NT2/D1 (cell line): ENCODE measurements at places on chromosomes 6 and 20.
A peak's percentile ranks its signal among the peaks of the same experiment; 100 is the strongest.

DNA sequence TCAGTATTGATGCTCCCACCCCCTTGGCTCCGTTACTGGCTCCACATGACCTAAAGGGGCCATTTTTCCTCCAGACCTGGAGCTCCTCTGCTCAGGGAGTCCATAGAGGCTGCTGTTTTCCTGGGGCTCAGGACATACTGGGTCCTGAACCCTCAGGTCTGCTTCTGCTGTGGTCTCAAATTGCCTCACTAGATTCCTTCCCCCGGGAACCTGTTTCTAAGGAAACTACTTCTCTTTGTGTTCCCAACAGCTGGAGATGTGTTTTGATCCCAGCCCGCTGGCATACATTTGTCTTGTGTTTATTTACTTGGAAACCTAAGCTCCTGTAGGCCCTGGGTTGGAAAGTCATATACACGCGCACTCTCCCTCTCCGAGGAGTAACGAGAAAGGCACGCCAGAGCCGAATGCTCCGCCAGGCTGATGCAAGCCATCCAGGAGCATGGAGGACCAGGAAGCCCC is 222.8 kb downstream of the UST start:
- DNase-seq = no peak

DNA sequence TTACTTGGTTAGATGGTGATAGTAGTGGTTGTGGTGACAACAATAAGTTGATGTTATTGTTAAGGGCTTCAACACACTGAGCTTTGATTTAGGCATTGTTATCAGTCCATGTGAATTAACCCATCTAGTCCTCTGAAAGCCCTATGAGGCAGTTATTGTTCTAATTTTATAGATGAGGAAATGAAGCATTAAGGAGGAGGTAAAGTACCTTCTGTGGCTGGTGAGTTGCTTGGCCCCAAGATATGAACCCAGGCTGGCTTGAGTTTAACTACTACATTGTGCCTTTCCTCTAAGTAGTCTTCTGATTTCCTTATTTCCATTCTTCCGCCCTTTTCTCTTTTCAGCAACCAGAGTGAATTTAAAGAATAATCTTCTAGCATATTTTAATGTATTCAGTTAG is 81.7 kb downstream of the QKI start:
- DNase-seq = no peak

DNA sequence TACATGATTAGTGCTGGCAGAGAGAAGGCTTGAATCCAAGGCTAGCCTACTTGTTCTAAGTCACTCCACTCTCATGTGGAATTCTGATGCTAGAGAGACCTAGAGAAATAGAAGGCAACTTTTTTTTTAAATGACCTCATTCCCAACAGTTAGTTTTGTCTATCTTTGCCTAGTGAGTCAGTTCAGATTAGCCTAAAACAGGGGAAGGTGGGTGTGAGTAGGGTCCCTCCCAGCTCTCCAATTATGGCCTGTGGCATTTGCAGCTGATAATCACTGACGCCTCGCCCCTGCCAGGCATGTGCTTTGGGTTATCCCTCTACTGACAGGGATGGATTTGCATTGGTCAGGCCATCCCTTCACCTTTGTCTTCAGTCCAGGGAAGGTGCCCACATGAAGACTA is 13.6 kb downstream of the TXLNB start:
- no peak for DNase-seq

GRCh38 chr6:154157082-154157481 is 118.0 kb downstream of the OPRM1 start:
- no peak for DNase-seq

GRCh38 chr6:36383606-36384005 is 3.9 kb downstream of the ETV7 start:
- no peak for DNase-seq

DNA sequence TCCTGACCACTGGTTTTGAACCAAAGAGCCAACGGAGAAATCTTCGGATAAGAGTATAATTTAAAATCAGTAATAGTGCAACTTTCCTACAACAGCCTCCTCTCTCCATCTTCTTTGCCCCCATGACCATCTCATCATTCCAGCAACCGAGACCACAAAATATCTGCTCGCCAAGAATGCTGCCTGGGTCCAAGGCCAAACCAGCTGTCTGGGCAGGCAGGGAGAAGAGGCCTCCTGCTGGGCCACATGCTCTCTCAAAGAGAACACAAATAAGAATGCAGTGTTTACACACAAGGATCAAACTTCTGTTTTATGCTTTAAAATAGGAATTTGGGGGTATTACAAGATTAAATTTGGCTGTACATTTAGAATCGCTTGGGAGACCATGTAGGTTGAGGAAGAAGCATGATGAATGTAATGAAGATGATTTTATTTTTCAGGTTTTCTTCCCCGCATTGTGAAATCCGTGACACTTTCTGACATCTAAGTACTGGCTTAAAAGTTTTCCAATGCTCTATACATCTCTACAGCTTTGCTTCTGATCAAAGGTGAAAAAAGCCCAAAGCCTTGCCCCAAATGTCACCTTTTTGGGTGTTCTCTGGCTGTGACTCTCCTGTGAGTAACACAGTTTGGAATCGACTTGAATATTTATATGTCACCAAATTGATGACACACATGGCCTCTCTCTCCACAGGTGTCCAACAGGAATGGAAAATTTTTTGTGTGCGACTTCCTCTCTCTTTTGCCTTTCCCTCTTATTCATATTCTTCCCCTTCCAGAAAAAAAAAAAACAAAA is 79.4 kb upstream of the PROKR2 start:
- no peak for DNase-seq

DNA sequence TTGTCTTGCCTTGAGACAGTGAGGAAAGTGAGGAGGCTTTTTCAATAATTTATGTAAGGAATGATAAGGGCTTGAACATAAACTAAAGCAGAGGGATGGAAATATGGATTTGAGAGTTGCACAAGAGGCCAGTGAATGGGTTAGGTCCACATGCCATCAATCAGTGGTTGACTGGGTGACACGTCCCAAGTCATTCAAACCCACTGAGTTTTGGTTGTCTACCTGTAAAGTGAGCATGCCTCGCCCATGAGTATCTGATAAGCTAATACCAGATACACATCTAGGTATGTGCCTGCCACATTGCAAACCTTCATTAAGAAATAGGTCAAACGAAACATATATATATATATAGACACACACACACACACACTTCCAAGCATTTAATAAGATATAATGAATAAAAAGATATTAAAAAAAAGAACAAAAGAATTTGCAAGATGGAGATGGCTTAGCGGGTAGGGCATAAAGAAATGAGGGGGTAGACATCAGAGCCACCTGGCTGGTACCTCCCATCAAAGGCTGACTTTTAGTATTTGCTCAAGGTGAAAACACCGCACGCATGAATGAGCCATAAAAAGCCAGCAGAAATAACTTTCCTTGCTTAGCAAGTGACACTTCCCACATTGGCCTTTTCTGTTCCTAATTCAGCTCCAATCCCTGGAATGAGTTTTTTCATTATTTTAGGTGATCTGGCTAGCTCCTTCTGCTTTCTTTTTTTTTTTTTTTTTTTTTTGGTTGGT is 109.1 kb upstream of the GGTLC1 start:
- no peak for DNase-seq

- no peak for DNase-seq
These were observed 53.1 kb downstream of the MAFB start for GRCh38 chr20:40635971-40636370.

DNA sequence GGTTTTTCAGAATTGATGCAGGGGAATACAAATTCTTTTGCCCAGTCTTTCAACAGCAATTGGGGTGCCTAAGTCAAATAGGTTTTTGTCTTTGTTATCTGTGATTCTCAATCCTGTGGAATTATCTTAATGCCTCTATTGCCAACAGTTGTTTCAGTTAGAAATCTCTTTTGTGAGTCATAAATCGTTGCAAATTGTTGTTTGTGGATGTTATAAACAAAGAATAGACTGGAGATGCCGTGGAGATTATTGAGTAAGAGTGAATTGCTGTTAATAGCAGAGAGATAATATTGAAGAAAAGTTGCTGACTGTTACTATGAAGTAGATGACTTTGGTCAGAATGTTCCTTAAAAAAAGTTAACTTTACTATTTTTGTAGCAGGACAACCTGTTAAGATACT is 63.7 kb upstream of the POPDC3 start:
- DNase-seq = no peak

DNA sequence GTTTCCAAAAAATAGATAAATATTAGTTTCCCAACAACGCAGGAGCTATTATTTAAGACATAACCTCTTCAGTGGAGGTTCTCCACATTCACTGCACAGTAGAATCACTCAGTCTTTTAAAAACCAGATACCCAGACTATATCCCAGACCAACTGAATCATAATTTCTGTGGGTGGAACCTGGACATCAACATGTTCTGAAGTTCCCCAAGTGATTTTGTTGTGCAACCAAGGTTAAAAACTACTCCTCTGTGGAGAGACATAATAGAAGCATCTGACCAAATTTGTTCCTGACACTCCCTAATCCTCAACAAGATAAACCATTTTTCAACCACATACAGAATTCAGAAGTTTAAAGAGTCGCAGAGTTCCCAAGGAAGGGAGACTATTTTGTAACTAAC is 42.3 kb downstream of the STK38 start:
- DNase-seq = no peak

DNA sequence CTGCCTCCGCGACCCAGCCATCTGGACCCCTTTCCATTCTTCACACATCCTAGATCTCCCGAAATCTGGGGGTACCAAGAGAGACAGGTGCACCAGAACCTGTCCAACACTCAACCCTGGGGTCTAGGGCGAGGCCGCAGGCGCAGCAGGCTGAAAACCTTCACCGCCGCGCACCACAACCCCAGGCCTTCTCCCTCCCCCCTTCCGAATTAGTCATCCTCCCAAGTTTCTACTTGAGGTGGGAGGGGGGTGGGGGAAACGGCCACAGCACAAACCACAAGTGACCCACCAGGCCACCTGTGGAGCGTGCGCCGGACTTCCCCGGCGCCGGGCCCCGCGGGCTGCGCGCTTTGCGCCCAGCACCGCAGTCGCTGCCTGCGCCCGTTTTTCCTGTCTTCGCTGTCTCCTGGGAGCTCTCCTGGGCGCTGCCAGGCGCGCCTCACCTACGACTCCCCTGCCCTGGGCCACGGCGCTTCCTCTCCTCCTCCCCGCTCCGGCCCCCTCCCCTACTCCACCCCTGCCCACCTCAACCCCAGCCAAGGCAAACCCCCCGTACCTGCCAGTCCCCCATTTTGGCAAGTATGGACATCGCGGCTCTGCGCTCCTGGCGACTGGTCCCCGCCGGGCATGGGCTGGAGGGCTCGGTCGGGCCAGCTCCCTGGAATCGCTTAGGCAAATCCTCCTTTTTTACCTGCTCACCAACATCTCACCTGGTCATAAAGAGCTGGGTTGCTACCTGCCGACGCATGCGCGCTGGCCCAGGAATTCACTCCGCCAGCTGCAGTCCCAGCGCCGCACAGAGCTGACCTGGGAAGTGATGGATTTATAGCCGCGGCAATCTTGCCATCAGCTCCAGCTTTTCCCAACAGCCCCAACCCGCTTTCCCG is 4.2 kb upstream of the TFAP2A start:
- no peak for DNase-seq

GRCh38 chr6:138248878-138249277 is 30.6 kb upstream of the PBOV1 start:
- DNase-seq = no peak

- DNase-seq = no peak
These were observed 1719.3 kb downstream of the HACE1 start for GRCh38 chr6:103140308-103141027.

DNA sequence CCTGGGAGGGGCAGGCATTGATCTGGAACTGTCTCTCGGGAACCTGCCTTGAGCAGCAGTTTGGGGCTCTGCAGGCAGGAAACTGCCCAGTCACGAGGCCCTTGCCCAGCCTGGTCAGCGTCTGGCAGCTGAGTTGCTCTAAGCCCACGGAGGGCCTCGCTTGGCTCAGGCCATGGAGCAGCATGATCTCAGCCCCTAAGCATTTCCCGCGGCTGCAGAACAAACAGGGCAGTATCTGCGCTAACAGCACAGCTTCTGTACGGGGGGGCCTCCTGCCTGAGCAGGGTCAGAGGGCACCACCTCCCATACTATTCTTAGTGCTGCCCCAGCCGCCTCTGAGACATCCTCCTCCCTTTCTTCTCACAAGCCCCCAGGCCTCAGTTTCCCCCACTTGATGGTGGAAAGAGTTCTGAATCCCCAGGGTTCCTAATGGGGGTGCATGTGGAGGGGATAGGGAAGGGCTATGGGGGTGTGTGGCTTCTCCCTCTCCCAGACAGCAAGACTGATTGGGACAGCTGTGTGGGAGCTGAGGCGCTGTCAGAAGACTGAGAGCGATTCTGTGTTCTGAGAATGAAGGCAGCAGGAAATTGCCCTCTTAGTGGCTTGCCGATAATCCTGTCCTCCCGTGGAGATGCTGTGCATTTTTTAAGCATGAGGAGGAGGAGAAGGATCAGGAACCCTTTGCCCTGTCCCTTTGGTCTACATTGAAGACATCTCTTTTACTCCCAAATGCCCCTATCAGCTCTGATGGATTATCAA is 46.4 kb downstream of the MOCS1 start:
- no peak for DNase-seq

DNA sequence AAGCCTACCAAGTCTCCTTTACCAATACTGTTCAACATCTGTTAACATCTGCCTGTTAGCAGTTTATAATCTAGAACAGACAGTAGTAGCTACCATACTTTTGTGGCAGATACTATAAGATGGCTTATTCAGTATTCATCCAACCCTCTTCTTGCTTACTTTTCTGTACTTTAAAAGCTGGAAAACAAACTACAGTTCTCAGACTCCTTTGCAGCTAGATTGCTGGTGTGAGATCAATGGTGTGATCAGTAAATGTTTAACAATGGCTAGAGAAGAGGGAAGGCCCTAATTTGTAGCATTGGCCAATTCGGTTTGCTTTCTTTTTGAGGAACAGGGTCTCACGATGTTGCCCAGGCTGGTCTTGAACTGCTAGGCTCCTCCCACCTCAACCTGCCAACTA is 3.5 kb upstream of the REV3L start:
- no peak for DNase-seq

- DNase-seq = no peak
These were observed 194.2 kb downstream of the ATXN1 start for GRCh38 chr6:16567071-16567470.

GRCh38 chr20:48382304-48382703 is 445.5 kb downstream of the PREX1 start:
- DNase-seq = no peak

- peak; percentile 25 for DNase-seq
These were observed 359.2 kb downstream of the RIMS1 start for GRCh38 chr6:72245565-72245964.
